ENCODE measurements at places on chromosomes 7 and 10. TPM values are rescaled to one million over a fixed set of nuclear protein-coding genes. Genes with fewer than 3 reads are reported as not detected.

Gene MACROH2A2
- 4.4 TPM for total RNA-seq

Gene EPO
- total RNA-seq, result not detected

- H3K36me3 ChIP-seq, result peaks cover 4% of the 10 kb centered on the region
- H3K4me1 ChIP-seq, result no peaks in the 10 kb centered on the region
- no peak overlapping the region for H3K27ac ChIP-seq
- H3K27me3 ChIP-seq, result no peaks in the 10 kb centered on the region
Measured at GRCh38 chr7:104179178-104179577, 28.6 kb downstream of the ORC5 start.

- H3K4me3 ChIP-seq, result no peak overlapping the region
- H3K4me1 ChIP-seq, result no peaks in the 10 kb centered on the region
- H3K27me3 ChIP-seq, result no peaks in the 10 kb centered on the region
- no peak for DNase-seq
- no peaks in the 10 kb centered on the region for H3K36me3 ChIP-seq
- H3K27ac ChIP-seq, result no peak overlapping the region
Measured at GRCh38 chr10:114207349-114207748, 28.2 kb downstream of the TDRD1 start.

DNA sequence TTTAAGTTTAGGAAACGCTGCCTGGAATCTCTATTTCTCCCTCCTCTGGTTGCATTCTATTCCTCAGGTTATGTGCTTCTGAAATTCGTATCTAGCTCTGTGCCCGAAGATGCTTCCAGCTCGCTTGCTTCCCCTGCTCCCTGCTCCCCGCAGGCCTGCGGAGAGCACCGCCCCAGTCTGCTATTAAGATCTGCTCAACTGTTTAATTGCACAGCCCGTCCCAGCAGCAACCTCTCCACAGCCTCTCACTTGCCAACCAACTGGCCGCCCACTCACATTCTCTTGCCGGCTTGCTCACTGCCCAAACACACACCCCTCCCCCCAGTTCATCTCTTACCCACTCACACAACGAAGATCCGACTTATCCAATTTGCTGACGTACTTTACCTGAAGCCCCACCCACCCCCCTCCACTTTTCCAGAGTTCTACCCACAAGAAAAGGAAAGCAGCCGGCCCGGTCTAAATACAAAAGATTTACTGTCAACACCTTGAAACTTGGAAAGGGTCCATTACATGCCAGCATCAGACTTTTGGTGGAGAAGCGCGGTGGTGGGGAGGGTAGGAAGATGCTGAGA, 167.3 kb upstream of the KLF14 start:
- H3K36me3 ChIP-seq, result peaks cover 20% of the 10 kb centered on the region
- no peak overlapping the region for H3K4me3 ChIP-seq
- peak; percentile 55 for DNase-seq

DNA sequence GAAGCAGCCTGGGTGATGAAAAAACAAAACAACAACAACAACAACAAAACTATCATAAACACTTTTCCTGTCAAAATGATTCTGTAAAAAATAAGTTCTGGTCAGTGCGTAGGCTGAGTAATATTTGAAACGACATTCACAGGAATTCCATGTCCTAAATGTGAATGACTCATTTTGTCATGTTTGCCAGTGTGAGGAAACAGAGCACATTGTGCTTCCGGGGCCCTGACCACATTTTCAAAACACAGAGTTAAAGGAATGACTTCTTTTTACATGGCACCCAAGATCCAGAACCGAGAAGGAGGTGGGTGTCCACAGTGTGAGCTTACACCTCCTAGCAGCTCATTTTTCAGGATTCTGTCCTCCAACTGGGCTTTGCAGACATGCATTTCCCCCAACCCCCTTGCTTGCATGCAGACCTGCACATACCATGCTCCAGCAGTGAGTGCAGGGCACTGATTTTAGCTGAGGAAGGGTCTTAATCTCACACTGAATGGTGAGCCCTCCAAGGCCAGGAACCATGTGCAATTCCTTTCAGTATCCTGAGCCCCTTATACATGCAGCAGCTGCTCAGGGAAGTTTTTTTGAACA, 3.0 kb downstream of the CLRN3 start:
- DNase-seq, result no peak
- no peaks in the 10 kb centered on the region for H3K36me3 ChIP-seq
- H3K4me1 ChIP-seq, result no peaks in the 10 kb centered on the region
- no peak overlapping the region for H3K27ac ChIP-seq
- no peaks in the 10 kb centered on the region for H3K27me3 ChIP-seq
- no peak overlapping the region for H3K4me3 ChIP-seq

DNA sequence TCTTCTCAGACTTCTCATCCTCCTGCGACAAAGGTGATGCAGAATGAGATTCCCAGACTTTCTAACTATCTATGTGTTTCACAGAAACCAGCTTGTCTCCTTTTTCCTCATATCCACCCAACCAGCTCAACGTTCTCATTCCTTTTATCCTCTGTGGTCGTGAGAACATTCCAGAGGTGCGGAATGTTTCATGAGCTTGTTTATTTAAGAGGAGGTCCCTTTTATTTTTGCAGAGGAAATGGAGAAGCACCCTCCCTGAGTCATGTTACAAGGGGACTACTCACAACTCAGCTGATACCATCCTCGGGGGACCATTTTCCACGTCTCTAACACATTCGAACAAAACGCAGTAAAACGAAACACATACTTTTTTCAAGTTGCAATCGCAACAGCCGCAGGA, 93.2 kb downstream of the ZRANB1 start:
- no peak for DNase-seq
- H3K4me3 ChIP-seq, result no peak overlapping the region
- H3K36me3 ChIP-seq, result no peaks in the 10 kb centered on the region
- H3K27me3 ChIP-seq, result no peaks in the 10 kb centered on the region
- H3K27ac ChIP-seq, result no peak overlapping the region
- peaks cover 93% of the 10 kb centered on the region for H3K4me1 ChIP-seq

- no peak for DNase-seq
Measured at GRCh38 chr7:12796397-12797127, 109.1 kb downstream of the ARL4A start.

- H3K27me3 ChIP-seq, result no peaks in the 10 kb centered on the region
- no peak overlapping the region for H3K27ac ChIP-seq
- DNase-seq, result no peak
Measured at GRCh38 chr10:5960070-5960972, 17.0 kb downstream of the IL15RA start.

GRCh38 chr10:104080762-104081161, 4.9 kb downstream of the COL17A1 start:
- DNase-seq, result no peak
- H3K36me3 ChIP-seq, result no peaks in the 10 kb centered on the region
- H3K4me3 ChIP-seq, result no peak overlapping the region

DNA sequence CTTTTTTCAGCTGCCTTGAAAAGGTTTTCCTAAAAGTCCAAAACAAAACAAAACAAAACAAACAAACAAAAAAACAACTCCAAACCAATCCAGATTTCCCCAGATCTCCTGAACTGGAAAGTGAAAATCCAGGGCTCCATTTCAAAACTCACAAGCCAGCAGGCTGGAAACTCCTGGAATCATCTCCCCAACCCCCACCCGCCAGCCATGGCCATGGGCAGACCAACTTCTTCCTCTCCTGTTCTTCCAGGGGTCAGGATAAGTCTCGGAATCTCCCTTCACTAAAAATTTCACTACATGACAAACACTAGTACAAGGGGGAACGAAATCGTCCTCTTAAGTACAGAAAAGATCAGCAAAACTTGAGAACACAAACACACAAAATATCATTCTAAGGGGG, 40.4 kb downstream of the GNA12 start:
- no peaks in the 10 kb centered on the region for H3K27me3 ChIP-seq
- H3K4me1 ChIP-seq, result peaks cover 8% of the 10 kb centered on the region
- H3K27ac ChIP-seq, result no peak overlapping the region
- DNase-seq, result no peak

DNA sequence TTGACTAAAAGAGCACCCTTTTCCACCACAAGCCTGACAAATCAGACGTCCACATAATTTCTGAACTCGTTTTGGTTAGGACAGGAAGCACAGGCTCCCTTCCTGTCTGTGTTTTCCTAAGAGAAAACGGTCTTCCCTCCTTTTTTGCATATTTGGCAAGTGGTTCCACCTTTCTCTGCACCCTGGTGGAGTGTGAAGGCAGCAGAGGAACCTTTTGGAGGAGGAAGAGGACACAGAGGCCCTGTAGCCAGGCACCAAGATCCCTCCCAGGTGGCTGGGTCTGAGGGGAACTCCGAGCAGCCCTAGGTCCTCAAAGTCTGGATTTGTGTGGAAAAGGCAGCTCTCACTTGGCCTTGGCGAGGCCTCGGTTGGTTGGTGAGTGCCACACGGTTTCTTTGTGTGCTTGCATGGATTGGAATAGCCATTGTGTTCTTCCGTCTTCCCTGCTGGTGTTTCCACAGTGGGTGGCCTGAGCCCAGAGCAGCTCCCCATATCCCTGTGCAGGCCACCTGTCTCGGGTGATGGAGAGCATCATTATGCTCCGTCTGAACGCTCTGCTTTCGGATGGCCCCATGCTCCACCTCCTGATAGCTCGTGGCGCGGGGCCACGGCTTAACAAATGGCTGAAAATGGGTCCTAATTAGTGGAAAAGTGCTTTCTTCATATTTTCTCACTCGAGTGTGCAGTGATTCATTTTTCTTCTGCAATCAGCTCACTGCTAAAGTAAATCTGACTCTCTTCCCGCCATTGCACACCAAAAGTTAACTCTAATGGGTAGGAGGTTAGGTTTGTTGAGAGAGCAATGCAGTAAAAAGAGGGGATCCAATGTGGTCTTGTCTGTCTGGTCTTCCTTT, 4.2 kb downstream of the IKZF1 start:
- H3K4me3 ChIP-seq, result no peak overlapping the region
- H3K27ac ChIP-seq, result no peak overlapping the region
- no peak for DNase-seq
- H3K36me3 ChIP-seq, result no peaks in the 10 kb centered on the region
- H3K4me1 ChIP-seq, result no peaks in the 10 kb centered on the region
